ENCODE measurements at places on chromosomes 11 and 22.

- no peak for DNase-seq
Observed at GRCh38 chr11:48032721-48033120, 52.4 kb downstream of the PTPRJ start.

GRCh38 chr22:25660336-25660735 lies 81.7 kb upstream of the MYO18B start:
- no peak for DNase-seq

GRCh38 chr11:14179116-14179820 lies 179.7 kb downstream of the RRAS2 start:
- DNase-seq: peak; percentile 74

- no peak for DNase-seq
Observed at GRCh38 chr22:42906605-42907348, 49.7 kb upstream of the ARFGAP3 start.

DNA sequence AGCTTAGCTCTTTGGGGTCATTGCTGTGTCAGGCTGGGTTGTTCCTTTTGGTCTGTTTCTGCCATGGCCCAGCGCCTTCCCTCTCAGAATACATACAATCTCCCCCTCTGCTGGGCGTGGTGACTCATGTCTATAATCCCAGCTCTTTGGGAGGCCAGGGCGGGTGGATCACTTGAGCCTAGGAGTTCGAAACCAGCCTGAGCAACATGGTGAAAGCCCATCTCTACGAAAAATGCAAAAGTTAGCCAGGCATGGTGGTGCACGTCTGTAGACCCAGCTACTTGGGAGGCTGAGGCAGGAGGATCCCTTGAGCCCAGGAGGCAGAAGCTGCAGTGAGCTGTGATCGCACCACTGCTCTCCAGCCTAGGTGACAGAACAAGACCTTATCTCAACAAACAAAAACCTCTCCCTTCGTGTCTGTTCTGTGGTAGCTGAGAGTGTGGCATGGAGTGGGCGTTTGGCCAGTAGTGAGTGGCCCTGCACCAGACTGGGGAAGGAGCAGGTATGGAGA lies 46.7 kb upstream of the RAB1B start:
- peak; percentile 35 for DNase-seq

DNA sequence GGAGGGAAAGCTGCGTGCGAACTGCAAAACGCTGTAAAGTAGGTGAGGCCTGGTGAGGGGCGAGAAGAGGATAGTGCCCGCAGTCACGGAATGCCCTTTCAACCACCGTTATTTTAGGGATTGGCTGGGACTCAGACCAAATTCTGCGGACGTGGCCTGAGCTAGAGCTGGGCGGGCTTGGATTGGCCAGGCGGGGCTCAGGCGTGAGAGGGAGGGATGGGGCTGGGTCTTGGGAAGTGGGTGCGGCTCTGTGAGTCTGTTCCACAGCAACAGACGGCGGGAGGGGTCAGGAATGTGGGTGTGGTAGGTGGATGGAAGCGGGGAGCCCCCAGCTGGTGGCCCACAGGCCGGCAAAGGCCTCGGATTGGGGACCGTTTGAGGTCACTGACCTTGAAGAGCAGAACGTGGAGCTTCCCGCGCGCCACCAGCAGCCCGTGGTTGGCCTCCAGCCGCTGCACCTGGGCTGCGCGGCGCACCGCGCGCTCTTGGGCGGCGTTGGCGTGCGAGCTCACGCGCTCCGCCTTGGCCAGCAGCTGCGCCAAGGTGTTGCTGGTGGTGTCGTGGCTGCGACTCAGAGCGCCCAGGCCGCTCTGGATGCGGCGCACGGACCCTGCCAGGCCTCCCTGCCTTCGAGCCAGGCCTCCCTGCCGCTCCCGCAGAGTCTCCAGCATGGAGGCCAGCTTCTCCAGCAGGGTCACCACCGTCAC lies 444 bp downstream of the CAVIN3 start:
- DNase-seq: peak; percentile 94

Measured in Caki2 (cell line).